ENCODE measurements at places on chromosomes 7 and 10.
A peak's percentile ranks its signal among the peaks of the same experiment; 100 is the strongest.

GRCh38 chr10:11835704-11836103, 12.5 kb downstream of the PROSER2 start:
- DNase-seq, result no peak

GRCh38 chr10:117993166-117993565, 53.6 kb downstream of the RAB11FIP2 start:
- DNase-seq, result no peak

DNA sequence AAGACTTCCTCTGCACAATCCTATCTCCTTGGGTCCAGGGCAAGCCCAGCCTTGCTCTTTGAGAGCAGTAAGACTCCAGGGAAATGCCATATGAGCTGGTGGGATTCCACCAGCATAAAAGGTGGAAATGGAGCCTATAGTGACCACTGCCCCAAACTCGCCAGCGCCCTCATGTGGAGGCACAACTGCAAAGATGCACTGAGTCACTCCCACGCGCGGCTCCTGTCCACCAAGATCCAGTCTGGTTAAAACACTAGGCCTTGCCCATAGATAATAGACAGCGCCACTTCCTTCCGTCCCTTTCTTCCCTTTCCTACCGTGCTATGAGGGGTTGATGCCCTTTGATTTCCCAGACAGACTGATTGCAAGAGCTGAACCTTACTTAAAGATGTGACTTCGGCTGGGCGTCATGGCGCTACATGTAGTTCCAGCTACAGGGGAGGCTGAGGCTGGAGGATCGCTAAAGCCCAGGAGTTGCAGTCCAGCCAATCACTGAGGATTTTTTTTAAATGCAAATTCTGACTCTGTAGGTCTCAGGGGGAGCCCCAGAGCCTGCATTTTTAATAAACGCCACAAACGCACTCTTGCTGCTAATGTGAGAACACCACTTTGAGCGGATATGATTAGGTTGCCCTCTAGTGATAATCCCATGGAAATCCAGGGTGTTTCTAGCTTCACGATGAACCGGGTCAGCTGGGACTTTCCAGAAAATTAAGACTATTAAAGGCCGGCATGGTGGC, 136.5 kb downstream of the EPC1 start:
- DNase-seq, result no peak

DNA sequence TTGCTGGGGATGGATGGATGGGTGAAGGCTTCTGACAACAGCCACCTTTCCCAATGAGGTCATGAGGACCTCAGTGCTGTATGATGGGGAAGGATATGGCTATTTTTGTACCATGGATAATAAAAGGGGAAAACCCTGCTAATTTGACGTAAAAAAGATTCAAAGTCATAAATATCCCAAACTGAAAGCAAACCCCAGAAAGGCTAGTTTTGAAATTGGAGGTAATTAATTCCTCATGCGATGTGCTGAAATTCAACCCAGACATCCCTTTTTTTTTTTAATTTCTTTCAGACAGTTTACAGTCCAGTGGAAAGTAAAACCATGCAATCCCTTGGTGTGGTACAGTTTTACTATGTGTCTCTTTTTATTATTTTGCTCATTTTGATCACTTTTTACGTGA, 254.5 kb upstream of the BMPER start:
- no peak for DNase-seq

DNA sequence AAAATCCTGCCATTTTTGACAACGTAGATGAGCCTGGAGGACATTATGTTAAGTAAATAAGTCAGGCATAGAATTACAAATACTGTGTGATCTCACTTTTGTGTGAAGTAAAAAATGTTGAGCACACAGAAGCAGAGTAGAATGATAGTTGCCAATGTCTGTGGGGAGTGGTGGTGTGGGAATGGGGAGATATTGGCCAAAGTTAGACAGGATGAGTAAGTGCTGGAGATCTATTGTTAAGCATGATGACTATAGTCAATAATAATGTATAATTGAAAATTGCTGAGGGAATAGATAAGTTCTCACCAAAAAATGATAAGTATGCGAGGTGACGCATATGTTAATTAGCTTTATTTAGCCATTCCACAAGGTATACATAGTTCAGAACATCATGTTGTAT, 92.0 kb downstream of the GPR85 start:
- no peak for DNase-seq

GRCh38 chr10:129329385-129330055, 137.5 kb upstream of the MGMT start:
- no peak for DNase-seq

DNA sequence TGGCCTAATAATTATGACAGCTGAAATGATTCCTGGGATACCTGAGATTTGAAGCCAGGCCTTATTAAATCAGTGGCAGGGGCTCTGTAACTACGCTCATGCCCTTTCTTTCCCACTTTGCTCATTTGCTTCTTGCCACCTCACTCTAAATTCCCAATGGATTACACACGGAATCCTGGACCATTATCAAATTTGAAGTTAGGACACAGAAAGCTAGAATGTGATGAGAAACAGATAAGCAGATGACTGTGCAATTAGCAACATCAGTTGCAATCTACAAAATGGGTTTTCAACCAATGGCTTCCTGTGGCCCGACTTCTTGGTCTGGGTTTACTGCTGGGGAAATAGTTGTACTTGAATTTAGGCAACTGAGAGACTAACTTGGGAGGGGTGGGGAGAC, 374.3 kb downstream of the INHBA start:
- no peak for DNase-seq

- peak; percentile 15 for DNase-seq
Observed at GRCh38 chr7:128192497-128193142, 48.5 kb upstream of the LEP start.

DNA sequence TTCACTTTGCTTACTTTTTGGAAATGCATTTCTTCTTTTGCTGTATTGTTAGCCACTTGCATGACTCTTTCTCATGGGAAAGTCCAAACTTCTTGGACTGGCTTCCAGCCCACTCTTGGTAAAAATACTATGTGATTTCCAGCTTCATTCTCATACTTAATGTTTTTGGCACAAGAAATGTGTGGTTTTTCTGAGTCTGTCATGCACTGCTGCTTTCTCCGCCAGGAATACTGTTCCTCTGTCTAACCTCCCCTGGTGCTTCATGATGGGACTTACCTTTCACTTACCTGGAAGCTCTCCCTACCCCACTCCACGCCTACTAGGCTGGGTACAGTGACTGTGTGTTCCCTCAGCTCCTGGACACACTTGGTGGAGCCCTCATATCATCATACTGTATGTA, 18.7 kb downstream of the MGAM2 start:
- no peak for DNase-seq

DNA sequence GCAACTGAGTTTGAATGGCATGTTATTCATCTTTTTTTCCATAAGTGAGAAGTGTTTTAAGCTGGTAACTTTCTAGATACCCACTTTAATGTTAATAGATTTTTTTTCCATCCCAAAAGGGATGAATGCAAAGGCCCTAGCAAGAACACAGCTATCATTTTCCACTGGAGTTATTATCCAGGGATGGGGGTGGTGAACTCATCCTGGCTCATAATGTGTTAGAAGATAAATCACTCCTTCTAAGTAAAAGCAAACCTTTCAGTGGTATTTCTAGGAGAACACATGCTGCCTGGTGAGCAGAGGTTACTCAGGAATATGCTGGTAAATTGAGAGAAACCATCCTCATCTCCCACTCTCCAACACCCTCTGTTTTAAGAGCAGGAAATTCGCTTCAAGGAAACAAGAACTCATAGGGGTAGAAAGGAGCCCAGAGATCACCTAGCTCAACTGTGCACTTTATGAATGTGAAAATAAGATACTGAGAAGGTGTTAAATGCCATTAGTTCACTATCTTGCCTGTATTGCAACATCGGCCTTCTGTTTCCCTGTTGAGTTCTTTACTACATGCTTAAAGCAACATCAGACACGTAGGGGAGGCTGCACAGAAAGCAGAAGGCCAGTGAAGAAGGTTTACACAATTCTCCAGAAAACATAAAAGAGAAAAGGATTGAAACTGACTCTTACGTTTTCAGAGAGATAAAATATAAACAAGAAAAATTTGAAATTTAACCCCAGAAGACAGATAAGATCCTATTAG, 264.0 kb upstream of the PRKCQ start:
- no peak for DNase-seq

- no peak for DNase-seq
Observed at GRCh38 chr10:24958721-24959381, 6.4 kb upstream of the PRTFDC1 start.

DNA sequence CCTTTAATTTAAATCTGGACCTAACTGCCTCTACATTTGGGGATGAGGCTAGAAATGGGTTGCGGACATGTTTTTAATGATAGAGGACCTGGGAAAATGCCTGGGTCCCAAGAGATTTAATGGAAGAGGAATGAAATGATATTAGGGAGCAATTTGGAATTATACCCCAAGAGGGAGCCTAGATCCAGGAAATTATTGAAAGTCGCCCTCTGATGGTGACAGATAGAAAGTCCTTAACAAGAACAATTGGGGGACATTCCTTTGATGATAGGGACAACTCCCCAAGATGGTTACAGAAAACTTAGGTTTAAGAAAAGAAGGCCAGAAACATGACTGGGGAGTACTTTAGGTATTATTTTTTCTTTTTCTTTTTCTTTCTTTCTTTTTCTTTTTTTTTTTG, 9.5 kb upstream of the TSGA13 start:
- no peak for DNase-seq

GRCh38 chr10:122390271-122390670, 15.8 kb downstream of the PLEKHA1 start:
- DNase-seq, result no peak

GRCh38 chr10:113180401-113181154, 230.5 kb downstream of the TCF7L2 start:
- no peak for DNase-seq

GRCh38 chr10:117134056-117134305, 4.1 kb downstream of the VAX1 start:
- no peak for DNase-seq

DNA sequence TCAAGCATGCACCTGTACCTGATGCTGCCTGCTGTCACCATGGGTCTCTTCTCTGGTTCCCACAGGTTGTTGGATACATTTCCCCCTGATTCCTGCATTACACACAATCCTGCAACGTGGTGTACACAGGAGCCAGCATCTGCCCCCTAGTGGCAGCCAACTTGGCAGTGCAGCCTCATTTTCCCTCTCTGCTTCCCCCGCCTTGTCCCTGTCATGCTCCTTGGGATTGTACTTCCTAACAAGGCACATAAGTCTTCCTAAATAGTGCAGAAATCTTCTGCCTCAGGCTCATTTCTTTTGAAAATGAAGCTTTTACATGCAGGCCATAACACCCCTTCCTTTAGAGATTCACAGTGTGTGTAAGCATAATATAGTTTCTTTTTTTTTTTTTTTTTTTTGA, 387.5 kb downstream of the CCSER2 start:
- no peak for DNase-seq

GRCh38 chr7:4836206-4836661, 25.6 kb downstream of the PAPOLB start:
- no peak for DNase-seq

DNA sequence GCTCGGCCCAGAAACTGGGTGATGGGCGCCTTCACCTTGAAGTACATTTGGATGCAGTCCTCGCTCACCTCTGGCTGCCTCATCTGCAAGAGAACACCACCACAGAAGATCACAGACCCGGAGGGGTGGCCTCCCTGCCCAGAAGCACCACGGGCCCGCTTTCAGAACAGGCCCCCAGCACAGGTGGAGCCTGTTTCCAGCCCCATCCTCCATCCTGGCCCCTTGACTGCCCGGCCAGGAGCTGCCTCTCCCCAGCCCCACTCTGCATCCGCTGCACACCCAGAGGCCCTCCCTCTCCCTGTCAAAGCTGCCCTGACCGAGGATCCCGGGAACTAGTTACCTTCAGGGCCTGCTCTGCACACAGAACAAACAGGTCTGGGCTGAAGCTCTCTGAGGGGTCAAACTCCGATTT, 724 bp downstream of the CFAP46 start:
- DNase-seq, result no peak

- no peak for DNase-seq
Observed at GRCh38 chr10:86759073-86759672, 2.8 kb downstream of the BMPR1A start.

DNA sequence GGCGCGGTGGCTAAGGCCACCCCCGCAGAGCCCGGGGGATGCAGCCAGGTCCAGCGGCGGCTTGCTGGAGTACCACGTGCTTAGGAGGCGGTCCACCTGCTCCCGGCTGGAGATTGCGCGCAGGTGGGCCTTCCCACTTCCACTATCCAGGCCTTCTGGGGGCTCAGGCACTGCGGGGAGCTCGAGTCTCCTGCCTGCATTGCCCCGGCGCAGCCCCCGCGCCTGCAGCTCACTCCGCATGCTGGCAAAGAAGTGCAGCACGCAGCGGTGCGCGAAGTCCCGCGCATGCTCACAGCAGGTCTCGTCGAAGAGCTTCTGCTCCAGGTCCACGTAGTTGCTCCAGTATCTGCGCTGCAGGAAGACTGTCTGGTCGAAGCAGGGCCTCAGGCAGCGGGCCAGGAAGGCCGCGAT, 5.8 kb downstream of the CALHM3 start:
- DNase-seq, result no peak

DNA sequence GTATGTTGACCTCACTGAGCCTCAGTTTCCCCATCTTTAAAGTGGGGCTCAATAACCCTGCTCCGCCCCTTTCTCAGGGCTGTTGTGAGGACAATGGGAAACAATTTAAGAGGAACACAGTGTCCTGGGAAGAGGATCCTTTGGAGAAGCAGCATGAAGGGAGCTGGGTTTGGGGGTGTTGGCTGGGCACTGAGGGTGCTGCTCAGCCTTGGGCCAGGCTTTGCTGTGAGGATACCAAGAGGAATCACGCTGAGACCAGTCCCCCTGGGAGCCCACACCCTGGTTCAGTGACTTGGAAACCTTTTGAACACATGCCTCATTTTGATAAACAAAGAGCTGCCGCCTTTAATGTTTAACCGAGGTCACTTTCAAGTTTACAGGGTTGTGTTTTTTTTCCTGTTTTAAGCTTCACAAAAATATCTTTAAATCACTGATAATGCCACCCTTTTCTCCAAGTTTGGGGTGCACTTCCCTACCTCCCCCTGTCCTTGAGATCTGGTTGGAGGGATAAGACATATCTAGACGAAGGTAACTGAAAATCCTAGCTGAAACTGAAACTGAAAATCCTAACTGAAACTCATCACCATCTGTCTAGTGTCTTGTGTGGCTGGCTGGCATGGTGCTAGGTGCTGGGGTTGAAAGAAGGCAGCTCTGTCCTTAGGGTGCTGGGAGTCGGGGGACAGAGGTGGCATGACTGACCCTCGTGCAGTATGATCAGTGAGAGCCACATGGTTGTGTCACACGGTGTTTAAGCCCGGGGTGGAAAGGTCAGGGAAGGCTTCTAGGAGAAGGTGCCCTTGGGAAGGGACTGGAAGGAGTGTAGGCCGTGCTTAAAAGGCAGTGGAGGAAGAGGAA, 27.7 kb downstream of the ZNF775 start:
- DNase-seq, result peak; percentile 72

Data from activated CD8-positive, alpha-beta memory T cell treated with anti-CD3 and anti-CD28 coated beads for 24 hours (primary cell).